Activated CD4-positive, alpha-beta T cell treated with anti-CD3 and anti-CD28 coated beads, Interleukin-2, amount 50 U/mL, for 16 hours (primary cell): ENCODE measurements at places on chromosomes 12 and 14.
A peak's percentile ranks its signal among the peaks of the same experiment; 100 is the strongest.

DNA sequence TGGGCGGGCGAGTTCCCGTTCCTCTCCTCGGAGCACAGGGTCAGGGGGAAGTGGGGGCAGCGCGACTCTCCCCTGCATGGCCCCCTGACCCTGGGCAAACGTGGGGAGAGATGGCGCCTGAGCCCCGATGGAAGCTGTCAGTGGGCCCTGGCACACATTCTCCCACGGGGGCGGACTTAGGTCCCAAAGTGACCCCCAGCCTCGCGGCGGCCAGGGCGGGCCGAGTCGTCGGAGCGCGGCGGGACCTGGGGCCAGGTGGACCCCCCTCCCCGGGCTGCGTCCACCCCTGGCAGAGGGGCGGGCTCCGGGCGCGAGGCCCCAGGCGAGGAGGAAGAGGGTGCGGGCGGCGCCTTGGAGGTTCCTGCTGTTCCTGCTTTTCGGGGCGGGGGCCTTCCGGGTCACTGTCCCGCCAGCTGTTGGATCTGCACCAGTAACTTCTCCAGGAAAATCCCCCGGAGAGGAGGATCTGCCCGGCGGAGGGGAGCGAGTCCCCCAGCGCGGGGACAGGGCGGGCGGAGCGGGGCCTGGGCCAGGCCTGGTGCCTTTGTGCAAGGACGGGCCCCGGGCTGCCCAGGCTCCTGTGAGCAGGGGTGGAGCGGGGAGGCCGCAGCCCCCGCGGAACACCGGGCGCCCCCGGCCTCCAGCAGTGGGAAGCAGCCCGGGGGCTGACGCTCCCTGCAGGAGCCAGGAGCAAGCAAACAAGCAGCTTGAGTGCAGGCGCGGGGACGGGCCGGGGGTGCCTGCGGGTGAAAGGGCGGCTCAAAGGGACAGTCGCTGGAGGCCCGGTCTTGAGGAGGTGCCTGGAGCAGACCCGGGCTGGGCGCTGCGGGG lies 15.3 kb downstream of the TNFAIP2 start:
- DNase-seq: no peak

- no peak for DNase-seq
Measured at GRCh38 chr14:61623927-61624326, 71.4 kb upstream of the HIF1A start.

- DNase-seq: peak; percentile 54
Measured at GRCh38 chr12:116174006-116174405, 103.5 kb downstream of the MED13L start.

DNA sequence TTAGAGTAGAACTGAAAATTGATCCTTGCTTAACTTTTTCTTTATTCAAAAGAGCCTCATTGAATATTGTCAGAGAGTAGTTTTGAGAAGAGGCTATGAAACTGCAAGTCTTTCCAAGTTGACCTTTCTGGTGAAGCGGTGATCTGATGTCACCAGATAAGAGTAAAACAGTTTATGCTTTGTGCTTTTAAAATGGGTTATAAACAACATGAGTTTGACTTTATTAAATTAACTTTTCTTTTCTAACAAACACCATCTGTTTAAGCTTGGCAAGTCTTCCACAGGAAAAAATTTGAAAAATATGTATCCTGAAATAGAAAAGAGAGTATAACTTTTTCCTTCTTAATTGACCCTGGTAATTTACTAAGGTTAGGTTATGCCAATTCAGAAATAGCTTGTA lies 408.7 kb upstream of the NOVA1 start:
- no peak for DNase-seq

DNA sequence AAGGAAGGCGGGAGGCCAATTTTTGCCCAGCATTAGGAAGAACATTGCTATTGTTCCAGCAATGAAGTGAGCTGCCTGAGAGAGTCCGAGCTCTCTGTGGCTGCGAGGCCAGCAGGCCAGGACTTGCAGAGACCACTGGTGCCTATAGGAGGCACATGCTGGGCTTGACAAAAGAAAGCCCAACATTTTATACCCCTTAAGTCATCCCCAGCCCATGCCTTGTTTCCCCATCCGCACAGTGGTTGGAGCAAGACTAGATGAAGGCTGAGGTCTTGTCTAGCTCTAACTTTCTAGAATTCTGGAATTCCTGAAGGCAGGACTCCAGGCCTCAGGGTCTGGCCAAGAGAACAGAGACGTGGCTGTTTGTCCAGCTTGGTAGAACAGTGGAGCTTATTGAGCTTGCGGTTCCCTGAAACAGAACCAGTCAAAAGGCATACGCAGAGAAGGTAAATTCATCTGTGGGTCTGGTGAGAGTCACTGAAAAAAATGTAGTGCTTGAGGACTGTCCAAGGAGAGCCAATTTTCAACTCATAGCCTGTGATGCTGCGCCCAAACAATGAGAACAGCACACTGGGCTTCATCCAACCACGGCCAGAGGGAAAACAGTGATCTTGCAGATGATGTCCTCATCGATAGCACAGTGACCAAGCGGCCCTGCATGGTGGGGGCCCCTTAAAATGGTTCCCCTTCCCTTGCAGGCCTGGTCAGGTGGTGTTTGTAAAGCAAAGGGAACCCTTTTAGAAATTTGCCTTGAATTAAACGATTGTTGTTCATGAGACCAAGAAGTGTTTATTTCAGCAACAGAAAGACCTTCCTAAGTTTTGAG lies 27.1 kb upstream of the COL2A1 start:
- no peak for DNase-seq

DNA sequence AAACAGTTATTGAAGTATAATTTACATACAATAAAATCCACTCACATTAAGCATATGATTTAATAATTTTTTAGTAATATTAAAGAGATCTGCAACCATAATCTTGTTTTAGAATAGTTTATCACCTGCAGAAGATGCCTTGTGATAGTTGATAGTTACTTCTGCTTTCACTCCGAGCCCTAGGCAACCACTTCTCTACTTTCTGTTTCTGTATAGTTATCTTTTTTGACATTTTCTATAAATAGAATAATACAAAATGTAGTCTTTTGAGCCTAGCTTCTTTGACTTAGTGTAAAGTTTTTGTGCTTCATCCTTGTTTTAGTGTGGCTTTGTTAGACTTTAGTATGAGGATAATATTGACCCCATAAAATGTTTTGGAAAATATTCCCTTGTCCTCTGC lies 111.0 kb downstream of the MNAT1 start:
- no peak for DNase-seq

DNA sequence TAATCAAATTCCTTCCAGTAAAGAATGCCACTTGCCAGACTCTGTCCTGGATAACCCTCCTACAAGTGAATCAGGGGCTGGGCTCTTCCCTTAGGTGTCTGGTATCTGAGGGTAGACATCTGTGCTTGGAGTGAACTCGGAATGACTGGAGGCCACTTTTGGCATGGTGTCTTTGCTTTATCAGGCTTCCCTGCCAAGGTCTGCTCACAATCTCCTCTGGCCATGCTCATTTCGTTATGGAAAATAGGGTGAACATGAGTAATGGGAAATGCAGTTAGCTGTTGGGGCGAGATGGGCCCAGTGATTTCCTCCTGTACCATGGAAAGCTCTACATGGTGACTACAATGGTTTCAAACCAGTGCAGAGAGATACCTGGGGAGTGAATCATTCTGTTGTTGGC lies 212.9 kb downstream of the NRXN3 start:
- no peak for DNase-seq

- peak; percentile 79 for DNase-seq
Measured at GRCh38 chr14:58395812-58396788, at the start of gene TOMM20L. Gene TOMM20L, plus strand, starts transcription at chr14:58395930. Its CDS starts 28 bp downstream, at chr14:58395958.

DNA sequence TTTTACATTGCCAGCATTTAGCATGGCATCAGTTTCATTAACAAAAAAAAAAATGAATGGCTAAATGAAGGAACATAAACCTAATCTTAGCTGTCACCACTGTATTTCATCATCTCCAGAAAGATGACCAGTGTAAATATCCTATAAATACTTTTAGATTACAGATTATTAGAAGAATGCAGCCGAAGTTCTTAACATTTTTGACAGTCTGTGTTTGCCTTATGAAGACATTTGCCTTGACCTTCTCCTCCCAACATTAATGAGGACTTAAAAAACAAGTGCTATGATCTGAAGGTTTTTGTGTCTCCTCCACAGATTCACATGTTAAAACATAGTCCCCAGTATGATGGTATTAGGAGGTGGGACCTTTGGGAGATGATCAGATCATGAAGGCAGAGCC lies 253.0 kb downstream of the SNAPC1 start:
- DNase-seq: no peak

GRCh38 chr12:85000729-85001128 lies 35.3 kb downstream of the TSPAN19 start:
- no peak for DNase-seq

GRCh38 chr12:21330682-21331253 lies 3.9 kb downstream of the SLCO1A2 start:
- DNase-seq: no peak

- DNase-seq: no peak
Measured at GRCh38 chr14:38089123-38089522, 118.6 kb upstream of the SSTR1 start.

DNA sequence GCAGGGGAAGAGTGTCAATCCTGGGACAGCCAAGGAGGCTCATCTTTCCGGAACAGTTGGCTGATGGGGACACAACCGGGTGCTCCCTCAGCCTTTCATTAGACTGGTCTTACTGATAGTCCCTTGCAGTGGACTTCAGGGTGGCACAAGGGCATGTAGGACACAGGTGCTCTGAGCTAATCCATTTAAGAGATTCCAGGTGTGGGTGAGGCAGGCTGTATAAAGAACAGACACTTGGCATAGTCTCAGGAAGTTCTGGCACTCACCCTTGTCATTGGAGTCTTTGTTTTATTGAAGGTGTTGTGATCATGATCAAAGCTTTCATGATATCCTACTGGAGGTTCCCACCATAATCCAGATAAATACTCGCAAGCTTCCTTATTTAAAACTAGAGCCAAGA lies 341.6 kb downstream of the EMP1 start:
- DNase-seq: no peak
